CD4-positive, alpha-beta T cell treated with Interleukin-10 for 1 hour (primary cell): ENCODE measurements at places on chromosomes 4 and X.

DNA sequence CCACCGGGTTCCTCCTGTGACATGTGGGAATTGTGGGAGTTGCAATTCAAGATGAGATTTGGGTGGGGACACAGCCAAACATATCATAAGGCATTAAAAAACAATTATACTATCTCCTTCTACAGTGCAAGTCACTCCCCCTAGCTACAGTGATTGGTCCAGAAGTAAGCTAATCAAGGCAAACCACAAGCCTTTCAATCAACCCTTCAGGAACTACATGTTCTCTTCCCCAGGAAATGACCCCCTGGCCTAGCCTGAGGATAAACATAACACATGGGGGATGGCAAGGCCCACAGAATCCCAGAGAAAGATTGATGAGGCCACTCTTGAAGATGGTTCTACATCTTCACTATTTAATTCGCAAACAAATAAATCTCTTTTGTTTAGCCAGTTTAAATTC lies 25.2 kb upstream of the FAM241A start:
- no peak for DNase-seq

- no peak for DNase-seq
These were observed 286.8 kb upstream of the UGT8 start for GRCh38 chr4:114311787-114312186.

- no peak for DNase-seq
These were observed 166.1 kb downstream of the TENM3 start for GRCh38 chr4:182409271-182409670.

GRCh38 chr4:122882857-122883735 lies 39.3 kb downstream of the NUDT6 start:
- DNase-seq, result no peak
